Foreskin keratinocyte (primary cell): ENCODE measurements at places on chromosomes 11 and 22. TPM values are rescaled to one million over a fixed set of nuclear protein-coding genes. Genes with fewer than 3 reads are reported as not detected.

Gene RAPSN
- total RNA-seq = 0.14 and 0.18 TPM in 2 replicates

- no peak for DNase-seq
These were observed at the start of gene PLEKHA7 for GRCh38 chr11:17014321-17014832. Gene PLEKHA7, minus strand, starts transcription at chr11:17014414. Its CDS starts 13 bp downstream, at chr11:17014401.

DNA sequence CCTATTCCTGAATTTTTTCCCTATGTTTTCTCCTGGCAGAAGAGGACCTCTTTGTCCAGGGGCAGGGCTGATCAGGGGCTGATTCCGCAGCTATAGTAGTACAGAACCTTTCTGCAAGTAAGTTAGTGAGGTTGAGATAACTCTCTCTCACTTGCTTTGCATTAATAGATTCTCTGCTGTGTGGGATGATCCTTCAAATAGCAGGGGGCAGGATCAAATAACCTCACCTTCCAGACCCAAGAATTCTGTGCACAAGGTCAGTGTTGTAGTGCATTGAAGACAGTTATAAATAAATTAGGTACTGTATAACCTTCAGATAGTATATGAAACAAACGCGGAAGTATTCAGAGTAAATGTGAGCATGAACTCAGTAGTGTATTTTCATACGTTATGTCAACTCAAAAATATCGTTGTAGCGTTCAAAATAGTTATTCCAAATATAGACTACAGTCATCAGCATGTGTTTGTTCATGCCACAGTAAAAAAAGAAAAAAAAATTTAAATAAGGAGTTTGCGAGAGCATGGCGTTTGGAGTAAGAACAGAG is 278 bp downstream of the MMP26 start:
- DNase-seq = no peak

DNA sequence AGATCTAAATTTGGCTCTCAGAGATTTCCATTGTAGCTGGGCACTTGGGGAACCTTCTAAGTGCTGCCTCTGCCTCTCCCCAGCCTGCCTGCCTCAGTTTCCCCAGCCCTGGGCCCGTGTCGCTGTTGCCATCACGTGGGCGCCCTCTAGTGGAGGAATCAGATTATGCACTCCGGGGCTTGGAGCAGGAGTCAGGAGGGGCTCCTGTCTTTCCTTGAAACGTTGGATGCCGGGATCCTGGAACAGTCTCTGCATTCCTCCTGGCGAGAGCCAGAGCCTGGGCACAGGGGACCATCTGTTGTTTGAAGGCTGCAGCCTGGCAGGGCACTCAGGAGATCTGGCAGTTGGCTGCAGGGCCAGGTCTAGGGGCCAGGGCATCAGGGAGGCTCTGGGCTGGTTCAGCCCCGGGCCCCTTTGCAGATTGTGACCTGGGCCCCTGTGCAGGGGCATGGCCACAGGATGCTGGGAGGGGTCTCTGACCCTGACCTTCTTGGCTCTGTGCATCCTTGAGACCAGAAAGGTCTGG is 71.6 kb downstream of the LRP5 start:
- no peak for DNase-seq

DNA sequence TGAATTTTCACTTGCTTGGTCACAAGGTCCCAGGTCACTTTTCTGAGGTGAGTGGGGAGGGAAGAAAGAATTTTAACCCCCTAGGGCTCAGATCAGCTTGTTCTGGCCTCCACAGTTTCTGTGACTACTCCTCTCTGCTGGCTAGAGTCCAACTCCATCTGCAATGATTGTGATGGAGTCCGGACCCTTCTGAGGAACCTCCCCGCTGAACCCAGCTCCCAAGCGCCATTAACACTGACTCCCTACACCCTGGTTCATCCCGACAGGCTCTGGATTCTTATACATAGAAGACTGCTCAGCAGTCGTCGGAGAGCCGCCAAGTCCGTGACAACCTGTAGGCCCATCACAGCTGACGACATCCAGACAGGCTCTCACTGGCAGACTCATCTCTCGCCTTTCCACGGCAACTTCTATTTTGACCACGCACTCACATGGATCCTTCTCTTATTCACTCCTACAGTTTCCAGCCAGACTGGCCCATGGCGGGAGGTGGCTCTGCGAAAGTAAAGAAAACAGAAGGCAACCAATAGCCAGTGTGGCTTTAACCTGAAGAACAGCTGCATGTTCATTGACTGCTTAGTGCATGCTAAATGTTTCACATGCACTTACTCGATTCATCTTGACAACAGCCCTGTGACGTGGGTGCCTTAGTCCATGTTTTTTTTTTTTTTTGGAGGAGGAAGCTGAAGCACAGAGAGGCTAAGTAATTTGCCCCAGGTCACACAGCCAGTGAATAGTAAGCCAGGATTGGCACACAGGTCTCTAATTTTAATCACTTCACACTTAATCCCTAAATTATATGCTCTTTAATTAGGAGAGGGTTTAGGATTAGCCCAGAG is 68.0 kb upstream of the PRDM11 start:
- DNase-seq = no peak
